ENCODE measurements at places on chromosomes 3 and 15. TPM values are rescaled to one million over a fixed set of nuclear protein-coding genes. Genes with fewer than 3 reads are reported as not detected.

Gene CD200R1
- total RNA-seq, result 0.10 TPM

Gene PODXL2
- total RNA-seq, result 10.0 TPM

Gene IMP3
- 125 TPM for total RNA-seq

Gene ETV5
- total RNA-seq, result 24.5 TPM

Gene ACP3
- total RNA-seq, result not detected

Gene NAA50
- total RNA-seq, result 143 TPM

Gene UCN2
- total RNA-seq, result 5.9 TPM

Gene PYGO1
- total RNA-seq, result 7.2 TPM

Gene SH3BP5
- 15.7 TPM for total RNA-seq

Gene PSTPIP1
- not detected for total RNA-seq

Gene CYB561D2
- total RNA-seq, result 18.1 TPM

Gene TUSC7
- not detected for total RNA-seq

Gene NOX5
- 0.24 TPM for total RNA-seq

Gene SLC9C1
- not detected for total RNA-seq

Gene C3orf85
- not detected for total RNA-seq

Gene RBM15B
- 19.1 TPM for total RNA-seq

Gene AP3B2
- 0.68 TPM for total RNA-seq
